GM06990 (cell line): ENCODE measurements at places on chromosomes 5 and 9.
A peak's percentile ranks its signal among the peaks of the same experiment; 100 is the strongest.

DNA sequence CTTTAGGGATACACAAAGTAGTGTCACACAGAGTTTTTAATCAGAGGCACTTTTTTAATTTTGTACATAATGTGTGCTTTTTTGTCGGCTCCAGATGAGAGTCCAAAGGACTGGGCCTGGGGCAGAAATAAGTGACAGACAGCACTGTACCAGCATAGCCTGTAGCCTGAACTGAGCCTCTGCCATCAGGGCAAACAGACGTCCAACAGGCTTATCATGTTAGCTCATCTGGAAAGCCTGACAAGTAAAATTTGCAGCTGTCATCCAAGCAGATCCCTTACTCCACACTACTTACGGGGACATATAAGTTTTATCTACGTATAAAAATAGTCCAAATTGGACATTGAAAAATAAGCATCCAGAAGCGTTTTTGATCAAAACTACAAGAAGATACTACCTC is 233.1 kb upstream of the GAS1 start:
- DNase-seq: no peak

DNA sequence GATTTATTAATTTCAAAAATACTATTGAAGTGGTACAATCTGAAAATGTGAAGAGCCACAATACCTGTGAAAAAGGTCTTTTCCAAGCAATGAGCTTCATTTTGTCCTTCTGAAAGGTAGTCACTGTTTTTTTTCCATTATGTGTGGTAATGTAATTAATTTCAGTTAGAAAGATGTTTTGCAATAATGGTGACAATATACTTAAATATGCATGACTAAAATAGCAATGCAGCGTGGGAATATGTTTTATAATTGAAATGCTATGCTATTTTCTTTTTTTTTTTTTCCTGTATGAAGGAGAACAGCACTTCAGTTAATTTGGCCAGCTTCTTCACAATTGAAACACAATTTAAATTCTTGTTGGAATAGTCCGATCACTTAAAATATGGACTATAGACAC is 41.9 kb downstream of the NPR3 start:
- no peak for DNase-seq

GRCh38 chr9:4260661-4261060 is 39.2 kb downstream of the GLIS3 start:
- DNase-seq: no peak

- no peak for DNase-seq
These were observed 5.8 kb upstream of the FPGS start for GRCh38 chr9:127796852-127797370.

GRCh38 chr9:33295571-33295970 is 5.3 kb downstream of the NFX1 start:
- DNase-seq: peak; percentile 46
